AG04450 (cell line): ENCODE measurements at places on chromosomes 4 and X. TPM values are rescaled to one million over a fixed set of nuclear protein-coding genes. Genes with fewer than 3 reads are reported as not detected.

Gene VSIG4
- not detected in 2 replicates for polyA plus RNA-seq

- no peak for DNase-seq
Observed at GRCh38 chrX:124293810-124294209, 38.6 kb upstream of the TEX13D start.

DNA sequence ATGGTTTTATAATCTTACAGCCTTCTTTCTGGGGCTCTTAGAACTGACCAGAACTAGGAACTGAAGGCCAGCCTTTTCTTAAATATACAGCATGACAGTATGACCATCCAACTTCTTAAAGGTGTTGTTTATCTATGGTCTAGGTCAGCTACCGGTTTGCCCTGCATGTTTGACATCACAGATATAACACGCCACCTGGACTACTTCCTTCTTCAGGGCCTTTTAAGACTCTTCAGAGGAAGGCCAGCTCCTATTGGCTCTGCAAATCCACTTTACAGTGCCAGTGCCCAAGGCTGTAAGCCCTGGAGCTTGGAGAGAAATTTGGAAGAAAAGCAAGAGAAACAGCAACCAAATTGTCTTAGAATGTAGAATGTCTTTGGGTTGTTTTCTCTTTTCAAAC lies 185.5 kb downstream of the MGST2 start:
- DNase-seq, result no peak

Gene GYPE
- polyA plus RNA-seq, result 1.6 TPM in 2 replicates

Gene SYTL4
- polyA plus RNA-seq, result 4.3 and 5.3 TPM in 2 replicates

DNA sequence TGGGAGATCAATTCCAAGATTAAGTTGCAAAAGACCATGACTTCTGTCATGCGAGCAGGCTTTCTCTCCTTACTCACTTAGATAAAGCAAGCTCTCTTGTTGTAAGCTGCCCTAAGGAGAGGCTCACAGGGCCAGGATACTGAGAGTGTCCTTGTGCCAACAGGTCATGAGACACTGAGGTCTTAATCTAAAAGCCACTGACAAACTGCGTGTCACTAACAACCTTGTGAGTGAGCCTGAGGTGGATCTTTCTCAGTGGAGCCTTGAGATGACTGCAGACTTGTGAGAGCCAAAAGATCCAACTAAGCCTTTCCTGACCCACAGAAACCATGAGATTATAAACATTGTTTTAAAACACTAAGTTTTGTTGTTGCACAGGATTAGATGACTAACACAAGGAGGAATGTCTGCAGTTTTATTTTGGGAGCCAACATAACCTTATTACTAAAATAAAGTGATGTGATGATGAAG lies 170.5 kb downstream of the SLC39A8 start:
- DNase-seq, result peak; percentile 4

GRCh38 chr4:20326977-20327376 lies 75.3 kb downstream of the SLIT2 start:
- DNase-seq, result no peak

Gene PPARGC1A
- polyA plus RNA-seq, result 0.31 and 0.73 TPM in 2 replicates

DNA sequence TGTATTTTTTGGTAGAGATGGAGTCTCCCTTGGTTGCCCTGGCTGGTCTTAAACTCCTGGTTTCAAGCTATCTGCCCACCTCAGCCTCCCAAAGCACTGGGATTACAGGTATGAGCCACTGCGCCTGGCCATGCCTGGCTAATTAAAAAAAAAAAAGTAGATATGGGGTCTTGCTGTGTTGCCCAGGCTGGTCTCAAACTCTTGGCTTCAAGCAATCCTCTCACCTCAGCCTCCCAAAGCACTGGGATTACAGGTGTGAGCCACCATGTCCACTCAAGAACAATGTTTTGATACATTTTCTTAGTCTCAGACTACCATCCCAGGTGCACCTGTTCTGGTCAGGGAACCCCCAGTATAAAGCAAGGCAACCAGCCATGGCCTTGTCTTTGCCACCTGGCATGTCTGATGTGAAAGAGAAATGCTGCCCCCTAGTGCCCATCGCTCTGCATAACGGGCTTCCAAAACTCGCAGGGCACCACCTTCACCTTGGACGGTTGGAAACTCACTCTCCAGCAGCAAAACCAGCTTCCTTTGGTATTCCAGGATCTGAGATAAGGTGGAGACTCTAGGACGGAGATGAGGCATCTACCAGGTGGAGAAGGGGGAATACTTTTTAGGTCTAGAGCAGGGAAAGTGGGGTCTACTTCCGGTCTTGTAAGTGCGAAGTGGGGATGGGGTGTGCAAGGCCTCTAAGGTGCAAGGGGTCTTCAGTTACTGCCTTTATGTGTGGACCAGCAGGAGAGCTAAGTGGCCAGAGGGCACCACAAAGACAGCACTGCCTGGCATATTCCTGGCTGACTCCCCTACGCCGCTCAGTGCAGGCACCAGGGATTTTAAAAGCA lies 47.7 kb upstream of the AFAP1 start:
- no peak for DNase-seq

DNA sequence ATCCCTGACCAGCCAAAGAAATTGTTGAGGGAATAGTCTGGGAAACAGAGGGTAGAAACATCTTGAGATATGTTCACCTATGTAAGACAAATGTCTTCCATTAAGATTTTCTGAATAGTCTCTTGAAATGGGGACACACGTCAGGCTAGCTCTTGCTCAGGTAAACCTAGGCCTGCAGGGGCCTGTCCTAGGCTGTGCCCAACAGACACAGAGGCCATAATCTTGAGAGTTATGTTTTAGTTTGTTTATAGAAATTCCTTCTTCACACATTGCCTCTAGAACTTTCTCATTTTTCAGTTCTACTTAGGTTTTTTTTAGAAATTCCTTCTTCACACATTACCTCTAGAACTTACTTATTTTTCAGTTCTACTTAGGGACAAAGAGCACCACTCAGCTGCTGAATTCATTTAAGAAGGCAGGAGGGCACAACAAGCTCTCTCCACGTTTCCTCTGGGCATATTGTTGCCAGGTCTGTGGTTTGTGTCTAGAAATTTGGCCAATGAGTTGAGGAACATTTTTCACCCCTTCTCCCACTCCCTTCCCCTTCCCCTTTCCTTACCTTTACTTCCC lies 94.9 kb downstream of the ARHGAP24 start:
- DNase-seq, result no peak

- DNase-seq, result no peak
Observed at GRCh38 chr4:7417639-7418038, 17.1 kb downstream of the PSAPL1 start.

Gene CCDC158
- polyA plus RNA-seq, result not detected in 2 replicates

Gene ADH4
- not detected in 2 replicates for polyA plus RNA-seq

Gene SLC49A3
- polyA plus RNA-seq, result 0.11 TPM in 1 of 2 replicates, not detected in the other

Gene GABRB1
- polyA plus RNA-seq, result 7.1 and 8.1 TPM in 2 replicates

DNA sequence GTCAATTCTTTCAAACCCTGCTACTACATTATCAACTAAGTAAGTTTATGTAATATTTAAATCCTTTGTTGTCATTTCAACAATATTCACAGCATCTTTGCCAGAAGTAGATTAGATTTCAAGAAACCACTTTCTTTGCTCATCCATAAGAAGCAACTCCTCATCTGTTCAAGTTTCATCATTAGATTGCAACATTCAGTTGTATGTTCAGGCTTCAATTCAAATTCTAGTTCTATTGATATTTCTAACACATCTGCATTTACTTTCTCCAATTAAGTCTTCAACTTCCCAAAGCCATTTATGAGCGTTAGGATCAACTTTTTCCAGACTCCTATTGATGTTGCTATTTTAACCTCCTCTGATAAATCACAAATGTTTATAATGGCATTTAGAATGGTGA lies 66.1 kb downstream of the BMP3 start:
- DNase-seq, result no peak

DNA sequence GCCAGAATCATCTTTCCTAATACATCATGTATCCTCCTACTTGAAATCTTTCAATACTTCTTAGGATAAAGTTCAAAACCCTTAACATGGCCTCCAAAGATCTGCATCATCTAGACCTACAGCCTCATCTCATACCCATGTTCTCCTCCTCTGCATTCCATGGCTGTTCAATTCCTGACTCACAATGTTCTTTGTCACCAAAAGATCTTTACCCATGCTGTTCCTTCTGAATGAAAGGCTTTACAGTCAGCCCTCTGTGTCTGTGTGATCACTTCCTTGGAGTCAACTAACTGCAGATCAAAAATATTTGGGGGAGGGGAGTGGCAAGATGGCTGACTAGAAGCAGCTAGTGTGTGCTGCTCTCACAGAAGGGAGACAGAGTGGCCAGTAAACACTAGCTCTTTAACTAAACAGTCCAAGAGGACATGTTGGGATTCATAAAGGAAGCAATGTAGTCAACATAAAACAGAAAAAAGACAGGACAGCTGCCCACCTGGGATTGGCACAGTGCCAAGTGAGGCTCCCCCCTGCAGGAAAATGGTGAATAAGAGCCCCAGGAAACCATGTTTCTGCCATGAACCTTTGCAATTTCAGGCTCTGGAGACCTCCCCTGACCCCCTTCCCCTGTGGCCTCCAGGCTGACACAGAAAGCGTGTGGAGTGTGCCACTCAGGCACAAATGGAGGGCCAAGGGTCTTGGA lies 31.9 kb downstream of the CBR4 start:
- DNase-seq, result peak; percentile 3

DNA sequence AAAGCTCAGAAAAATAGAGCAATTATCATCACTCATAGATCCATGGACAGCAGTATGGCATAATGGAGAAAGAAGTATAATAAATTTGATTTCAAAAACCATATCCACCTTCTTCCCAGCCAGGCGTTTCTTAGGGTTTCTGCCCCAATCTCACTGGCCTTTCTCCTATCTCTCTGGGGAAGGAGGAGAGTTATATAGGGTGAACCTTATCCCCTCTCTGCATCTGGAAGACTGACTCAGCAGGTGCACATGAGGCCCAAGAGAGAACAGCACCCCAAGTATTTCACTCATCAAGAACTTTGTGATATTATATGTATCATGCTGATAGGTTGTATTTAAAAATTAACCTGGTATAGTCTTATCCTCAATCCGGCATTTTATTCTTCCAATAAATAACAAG lies 318.8 kb upstream of the RASGEF1B start:
- no peak for DNase-seq

DNA sequence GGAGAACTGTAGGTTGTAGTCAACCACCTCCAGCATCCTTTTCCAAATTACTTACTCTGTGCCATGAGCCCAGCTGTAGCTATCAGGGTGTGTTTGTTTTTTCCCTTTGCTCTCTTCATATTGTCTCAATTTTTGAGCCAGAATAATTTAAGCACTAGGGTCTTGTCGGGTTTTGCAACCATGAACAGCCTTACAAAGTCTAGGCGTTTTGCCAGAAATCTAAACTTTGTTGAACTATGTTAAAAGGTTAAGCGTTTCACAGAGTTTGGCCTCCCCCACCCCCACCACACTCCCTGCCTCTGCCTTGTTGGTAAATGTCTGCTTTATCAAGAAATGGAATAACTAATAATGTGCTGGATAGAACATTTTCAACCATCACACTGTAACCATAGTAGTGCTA lies 190.6 kb upstream of the TTC29 start:
- peak; percentile 61 for DNase-seq
